ENCODE measurements at places on chromosomes 3 and 15.

DNA sequence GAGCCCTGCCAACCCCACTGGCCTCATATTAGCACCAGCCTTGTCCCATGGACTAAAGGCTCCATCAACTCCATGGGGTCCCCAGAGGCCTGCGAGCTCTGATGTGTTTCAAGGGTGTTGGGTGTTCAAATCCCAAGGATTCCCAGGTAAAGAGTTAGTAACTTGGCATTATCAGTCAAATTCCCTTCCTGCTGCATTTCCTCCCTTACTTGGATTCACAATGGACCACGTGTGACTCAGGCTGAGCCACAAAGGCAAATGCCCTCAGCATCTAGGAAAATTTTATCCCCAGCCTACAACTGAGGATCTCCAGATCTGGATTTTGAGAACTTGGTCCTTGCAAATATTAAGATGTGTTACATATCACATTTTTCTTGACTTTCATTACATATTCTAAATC is 58.8 kb downstream of the GADL1 start:
- DNase-seq, result no peak

GRCh38 chr15:76996076-76996525 is 1.2 kb downstream of the PSTPIP1 start:
- peak; percentile 9 for DNase-seq

GRCh38 chr3:39150148-39150802 is 3.1 kb downstream of the CSRNP1 start:
- no peak for DNase-seq

DNA sequence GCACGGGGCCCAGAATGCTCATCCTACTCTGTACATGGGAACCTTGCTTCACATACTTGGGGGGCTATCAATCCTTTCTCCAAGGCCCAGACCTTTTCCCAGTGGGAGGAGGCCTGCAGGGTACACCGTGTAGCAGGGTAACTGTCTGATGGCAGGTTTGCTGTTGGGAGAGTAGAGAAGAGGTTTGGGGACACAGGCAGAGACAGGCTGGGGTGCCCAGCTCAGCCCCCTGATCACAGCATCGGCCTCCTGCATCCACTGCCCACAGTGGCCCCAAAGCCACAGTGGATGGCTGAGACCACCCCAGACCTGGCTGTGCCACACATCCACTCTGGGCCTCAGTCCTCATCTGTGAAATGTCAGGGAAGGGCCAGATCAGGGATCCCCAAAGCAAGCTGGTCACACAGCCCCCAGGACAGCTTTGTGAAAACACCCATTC is 5.6 kb downstream of the CHRNA3 start:
- DNase-seq, result no peak

DNA sequence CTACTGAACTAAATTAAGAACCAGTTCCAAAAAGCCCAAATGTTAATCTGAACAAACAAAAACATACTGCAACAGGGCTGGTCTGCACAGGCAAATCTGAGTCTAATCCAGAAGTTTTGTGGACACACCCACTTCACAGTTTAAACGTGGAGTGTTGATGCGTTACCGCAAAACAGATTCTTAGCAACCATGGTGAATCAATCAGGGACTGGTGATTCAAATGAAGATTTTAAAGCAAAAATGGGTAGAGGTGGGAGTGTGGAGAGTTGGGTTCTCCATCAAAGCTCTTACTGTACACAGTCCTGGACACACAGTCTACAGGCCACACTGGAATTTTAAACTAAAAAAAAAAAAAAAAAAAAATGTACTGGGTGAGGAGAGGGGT is 5.2 kb downstream of the ANXA2 start:
- DNase-seq, result no peak

DNA sequence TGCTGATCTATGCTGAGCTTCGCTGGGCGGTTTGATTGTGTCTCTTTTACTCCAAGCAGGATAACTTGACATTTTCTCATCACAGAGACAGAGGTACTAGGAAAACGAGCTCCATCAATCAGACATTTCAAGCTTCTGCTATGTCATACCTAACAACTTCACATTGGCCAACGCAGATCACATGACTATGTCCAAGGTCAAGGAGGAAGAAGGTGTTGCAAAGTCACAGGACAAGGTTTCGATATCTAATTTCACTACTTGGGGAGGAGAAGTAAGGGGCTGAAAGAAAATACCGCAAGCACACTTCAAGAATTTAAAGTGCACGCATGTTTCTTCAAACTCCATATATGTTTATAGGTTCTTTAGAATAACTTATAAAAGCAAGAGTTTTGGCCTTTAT is 425.8 kb downstream of the CHL1 start:
- no peak for DNase-seq

- no peak for DNase-seq
These were observed 16.5 kb downstream of the PIF1 start for GRCh38 chr15:64808785-64809453.

- no peak for DNase-seq
These were observed 28.9 kb downstream of the OSBPL10 start for GRCh38 chr3:31952205-31952604.

DNA sequence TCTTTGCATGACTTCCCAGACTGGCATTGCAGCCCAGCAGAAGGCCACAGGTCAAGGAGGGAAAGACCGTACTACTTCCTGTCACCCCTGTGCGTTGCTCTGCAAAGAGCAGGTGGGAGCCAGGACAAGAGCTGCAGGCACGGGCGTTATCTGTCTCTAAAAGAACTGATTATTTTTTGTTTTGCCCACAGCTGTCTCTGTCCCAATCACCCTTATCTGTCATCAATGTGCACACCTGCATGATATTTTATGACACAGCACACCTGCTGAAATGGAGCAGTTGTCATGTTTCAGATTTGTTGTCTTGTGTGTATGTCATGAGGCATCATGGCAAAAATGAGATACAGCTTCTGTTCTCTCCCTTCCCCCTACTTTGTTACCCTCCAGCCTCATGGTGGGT is 58.8 kb downstream of the SLCO3A1 start:
- DNase-seq, result no peak

- DNase-seq, result no peak
These were observed 69.2 kb upstream of the RPL32 start for GRCh38 chr3:12910356-12911099.
